ENCODE measurements at places on chromosomes 16 and 17.

DNA sequence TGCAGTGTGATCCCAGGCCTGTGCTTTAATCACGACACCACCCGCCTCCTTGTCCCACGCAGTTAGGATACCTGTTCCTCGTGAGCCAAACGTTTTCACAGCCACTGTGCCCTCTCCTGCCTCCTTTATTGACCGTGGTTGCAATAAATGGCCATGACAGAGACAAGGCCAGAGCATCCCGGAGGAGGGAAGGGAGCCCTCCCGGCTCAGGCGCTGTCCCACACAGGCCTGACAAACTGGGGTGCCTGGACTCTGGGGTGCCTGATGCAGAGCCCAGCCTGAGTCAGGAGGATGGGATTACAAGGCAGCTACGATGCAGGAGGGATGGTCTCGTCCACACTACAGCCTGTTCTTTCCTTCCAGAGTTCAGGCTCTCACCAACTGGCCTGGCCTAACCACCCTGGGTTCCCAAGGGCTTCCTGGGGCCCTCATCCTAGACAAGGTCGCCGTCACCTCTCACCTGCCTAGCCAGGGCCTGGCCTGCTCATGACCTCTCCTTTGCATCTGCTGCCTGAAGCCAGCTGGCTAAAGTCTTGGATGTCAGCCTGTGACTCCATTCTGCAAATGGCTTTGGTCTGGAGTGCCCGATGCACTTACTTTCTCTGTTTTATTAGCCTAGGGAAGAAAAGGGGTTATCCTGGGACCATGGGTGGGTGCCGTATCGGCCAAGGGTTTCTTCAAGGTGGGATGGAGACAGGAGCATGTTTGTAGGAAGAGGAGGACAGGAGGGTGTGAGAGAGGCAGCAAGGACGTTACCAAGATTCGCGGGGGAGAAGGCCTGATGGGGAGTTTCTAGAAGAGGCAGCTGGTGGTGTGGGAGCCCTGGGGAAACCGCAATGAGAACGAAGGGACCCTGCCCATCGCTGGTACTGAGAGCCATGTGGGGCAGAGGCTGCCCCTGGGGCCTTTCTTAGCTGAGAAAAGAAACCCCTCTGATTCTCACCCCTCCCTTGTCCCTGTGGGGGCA, 234.3 kb upstream of the TNRC6C start:
- peak; percentile 59 for DNase-seq

DNA sequence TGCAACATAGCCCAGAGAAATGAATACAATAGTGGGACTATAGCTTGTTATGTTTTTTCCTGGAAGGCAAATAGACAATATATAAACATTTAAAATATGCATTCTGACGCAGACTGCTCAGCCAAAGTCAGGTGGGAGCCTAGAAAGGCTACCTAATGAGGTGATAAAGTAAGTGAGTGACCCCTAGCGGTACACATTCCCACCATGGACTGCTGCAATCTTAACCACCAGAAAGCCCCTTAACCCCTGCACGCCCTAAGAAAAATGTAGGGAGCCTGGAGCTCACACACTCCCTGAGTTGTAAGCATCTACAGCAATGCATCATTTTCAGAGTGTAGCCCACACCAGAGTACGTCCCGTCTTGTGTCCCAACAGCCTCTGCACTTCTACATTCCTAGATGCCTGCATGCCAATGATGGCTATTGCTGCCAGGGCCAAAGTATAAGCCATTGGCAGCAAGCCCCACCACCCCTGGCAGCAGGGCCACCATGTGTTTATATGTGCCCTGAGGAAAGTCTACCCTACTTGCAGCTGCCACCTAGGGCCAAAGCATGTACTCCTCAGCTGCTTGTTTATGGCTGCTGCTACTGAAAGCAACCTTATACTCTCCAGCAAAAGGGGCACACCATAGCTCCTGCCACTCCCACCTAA, 127.6 kb downstream of the KIF2B start:
- DNase-seq: no peak

DNA sequence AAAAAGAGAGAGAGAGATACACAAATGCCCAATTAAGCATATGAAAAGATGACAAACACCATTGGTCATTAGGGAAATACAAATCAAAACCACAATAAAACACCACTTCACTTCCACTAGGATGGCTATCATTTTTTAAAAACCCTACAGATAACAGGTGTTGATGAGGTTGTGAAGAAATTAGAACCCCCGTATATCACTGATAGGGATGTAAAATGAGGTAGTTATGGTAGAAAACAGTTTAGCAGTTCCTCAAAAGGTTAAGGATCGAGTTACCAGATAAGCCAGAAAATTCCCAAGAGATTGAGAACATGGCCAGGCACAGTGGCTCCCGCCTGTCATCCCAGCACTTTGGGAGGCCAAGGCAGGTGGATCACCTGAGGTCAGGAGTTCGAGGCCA, 2.8 kb downstream of the P2RX5 start:
- DNase-seq: no peak

DNA sequence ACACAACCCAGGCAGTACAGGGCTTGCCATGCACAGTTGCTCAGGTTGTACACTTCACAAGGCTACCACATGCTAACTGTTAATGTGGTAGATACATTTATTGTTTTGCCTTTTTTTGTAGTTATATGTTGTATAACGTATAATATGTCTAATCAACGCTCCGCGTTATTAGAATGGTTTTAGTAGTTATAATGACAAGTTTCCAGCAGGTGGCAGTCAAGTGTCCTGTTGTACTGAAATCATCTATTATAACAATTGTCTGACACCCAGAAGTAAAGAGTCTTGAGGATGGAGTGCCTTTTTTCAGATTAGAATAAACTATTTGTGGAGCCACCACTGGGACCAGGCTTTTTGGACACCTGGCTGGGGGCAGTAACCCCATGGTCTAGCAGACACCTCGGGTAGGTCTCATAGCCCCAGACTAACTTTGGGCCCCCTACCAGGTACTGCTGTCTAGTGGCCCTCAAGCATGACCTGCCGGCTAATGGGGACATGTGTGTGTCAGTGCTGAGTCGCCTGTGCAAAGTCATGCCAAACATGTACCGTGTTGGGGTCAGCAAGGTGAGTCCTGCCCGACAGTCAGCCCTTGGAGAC, 32.8 kb downstream of the MYO15A start:
- no peak for DNase-seq

DNA sequence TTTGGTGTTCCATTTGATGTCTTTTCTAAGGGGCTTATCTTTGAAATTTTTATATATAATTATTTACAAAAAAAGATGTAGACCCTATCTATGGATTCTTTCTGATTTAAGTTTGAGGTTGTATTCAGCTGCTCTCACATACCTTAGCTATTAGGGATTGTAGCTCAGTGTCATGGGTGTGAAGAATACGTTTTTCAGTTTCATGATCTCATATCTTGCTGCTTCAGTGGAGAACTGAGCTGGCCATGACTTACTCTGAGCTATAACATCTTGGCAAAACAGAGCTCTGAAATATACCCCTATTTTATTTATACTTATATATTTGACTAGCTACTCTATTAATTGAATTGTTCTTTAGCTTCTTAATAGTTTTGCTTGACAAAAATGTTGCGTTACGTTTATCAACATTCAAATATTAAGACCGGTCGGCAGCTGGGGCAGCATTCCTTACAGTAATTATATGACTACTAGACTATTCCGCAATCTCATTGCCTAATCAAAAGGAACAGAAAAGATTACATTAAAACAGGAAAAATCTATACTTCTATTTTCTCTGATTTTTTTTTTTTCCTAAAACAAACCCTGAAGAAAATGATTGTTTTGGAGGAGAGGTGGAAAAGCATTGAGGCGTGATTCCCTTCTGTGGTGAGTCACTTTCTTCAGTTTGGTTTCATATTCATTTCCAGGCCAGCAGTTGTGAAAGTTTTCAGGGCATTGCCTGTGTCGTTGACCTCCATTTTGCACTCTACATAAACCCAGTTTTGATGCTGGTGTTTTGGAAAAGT, 24.1 kb upstream of the KRT24 start:
- no peak for DNase-seq

DNA sequence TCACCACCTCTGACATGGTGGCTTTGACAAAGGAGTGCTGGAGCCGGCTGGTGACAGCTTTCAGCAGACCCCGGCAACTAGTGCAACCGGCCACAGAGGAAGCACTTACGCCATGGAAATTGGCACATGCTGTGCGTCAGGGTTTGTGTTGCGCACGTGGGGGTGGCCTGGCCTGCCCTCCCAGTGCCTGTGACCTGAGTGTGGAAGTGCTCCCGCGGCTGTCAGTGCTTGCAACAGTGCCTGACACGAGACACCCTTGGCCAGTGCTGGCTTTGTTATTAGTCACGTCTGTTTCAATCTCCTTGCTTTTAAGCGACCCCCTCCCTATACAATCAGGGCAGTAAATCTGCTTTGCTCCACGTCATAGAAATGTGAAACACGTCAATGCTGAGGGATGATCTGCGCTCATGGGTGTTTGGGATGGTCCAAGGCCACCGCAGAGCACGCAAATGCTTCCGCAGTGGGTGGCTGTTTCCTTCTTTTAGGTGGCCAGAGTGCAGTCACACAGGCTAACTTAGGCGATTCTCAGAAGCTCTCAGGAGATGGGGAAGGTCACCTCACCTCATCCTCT, 64.3 kb downstream of the PGS1 start:
- peak; percentile 84 for DNase-seq

GRCh38 chr16:52203096-52203495, 343.8 kb downstream of the TOX3 start:
- no peak for DNase-seq

DNA sequence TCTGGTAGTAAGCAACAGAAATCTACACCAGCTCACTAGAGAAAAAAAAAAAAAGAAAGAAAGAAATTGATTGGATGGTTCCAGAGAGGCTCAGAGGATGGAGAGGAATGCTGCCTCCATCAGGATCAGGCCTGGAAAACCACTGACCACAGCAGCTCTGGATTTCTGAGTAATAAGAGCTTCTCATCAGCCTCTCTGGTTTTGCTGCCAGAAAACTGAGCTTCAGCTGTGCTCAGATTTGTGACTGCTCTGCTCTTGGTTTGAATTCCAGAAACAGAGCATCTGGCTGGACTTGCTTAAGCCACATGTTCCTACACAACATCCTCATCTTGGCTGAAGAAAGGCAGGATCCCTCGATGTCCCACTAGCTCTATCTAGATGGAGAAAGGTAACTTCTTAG, 25.9 kb downstream of the IRX6 start:
- no peak for DNase-seq

DNA sequence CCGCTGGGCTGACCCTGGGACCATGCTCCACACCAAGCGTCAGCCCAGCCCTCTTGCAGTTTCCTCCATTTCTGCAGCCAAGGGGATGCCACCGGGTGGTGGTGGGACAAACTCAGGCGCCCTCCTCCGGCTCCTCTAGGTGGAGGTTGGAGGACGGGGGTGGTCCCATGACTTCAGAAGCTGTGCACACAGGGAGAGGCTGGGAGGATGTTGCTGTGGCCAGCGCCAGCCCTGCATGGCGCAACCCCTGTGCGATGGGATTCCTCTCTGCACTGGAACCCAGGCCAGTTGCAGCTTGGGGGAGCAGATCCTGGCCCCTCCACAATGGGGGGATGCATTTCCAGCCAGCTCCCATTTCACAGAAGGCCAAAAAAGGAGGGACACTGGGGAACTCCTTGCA, 246.5 kb downstream of the C16orf95 start:
- DNase-seq: peak; percentile 40

- DNase-seq: no peak
Observed at GRCh38 chr16:58236831-58237230, 38.9 kb upstream of the CSNK2A2 start.

DNA sequence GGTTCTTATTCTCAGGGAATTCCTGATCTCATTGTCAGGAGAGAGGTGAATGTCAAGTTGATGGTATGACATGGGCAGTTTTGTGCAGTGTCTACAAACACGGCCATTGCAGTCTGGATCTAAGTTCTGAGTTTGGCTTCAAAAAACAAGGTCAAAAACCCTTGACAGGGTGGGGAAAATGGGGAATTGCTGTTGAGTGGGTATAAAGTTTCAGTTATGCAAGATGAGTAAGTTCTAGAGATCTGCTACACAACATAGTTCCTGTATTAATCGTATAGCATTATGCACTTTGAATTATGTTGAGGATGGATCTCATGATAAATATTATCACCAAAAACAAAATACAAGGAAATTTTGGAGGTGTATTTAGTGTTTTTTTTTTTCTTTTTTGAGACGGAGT, 36.6 kb upstream of the CARMIL2 start:
- no peak for DNase-seq

- DNase-seq: no peak
Observed at GRCh38 chr17:62150471-62150870, 85.4 kb upstream of the MED13 start.

- no peak for DNase-seq
Observed at GRCh38 chr17:46180892-46181274, 12.3 kb downstream of the KANSL1 start.

GRCh38 chr17:55458978-55459377, 37.3 kb upstream of the MMD start:
- no peak for DNase-seq

GRCh38 chr17:73464447-73464846, 152.6 kb upstream of the CDC42EP4 start:
- no peak for DNase-seq

DNA sequence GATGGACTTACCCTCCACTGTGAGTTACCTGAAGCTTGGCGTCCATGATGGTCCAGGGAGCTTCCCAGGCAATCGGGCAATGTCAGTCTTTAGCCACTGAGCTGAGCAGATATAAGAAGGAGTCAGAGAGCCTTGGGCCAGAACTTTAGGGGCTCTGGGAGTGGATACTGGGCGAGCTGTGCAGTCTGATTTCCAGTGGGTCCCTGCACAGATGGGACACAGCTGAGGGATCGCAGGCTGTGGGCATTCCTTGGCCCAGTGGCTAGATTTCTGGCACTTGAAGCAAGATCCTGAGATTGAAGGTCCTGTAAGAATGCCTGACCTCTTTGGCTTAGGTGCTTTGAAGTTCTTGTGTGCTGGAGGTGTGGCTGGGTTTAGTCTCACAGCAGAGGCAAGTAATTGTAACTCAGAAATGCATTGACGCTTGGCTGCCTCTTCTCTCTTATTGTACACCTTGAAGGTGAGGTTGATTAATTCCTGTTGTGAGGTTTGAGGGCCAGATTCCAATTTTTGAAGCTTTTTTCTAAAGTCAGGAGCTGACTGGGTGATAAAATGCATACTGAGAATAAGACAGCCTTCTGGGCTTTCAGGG, 2283.8 kb downstream of the TP53TG3F start:
- DNase-seq: peak; percentile 33

Data from coronary artery (tissue), 2 donors.